ENCODE measurements at places on chromosomes 4 and X.

GRCh38 chrX:55624403-55624802, 1.2 kb downstream of the FOXR2 start:
- no peak overlapping the region for H3K4me3 ChIP-seq
- DNase-seq: no peak
- H3K27ac ChIP-seq: no peak overlapping the region
- no peaks in the 10 kb centered on the region for H3K36me3 ChIP-seq
- H3K27me3 ChIP-seq: no peaks in the 10 kb centered on the region

DNA sequence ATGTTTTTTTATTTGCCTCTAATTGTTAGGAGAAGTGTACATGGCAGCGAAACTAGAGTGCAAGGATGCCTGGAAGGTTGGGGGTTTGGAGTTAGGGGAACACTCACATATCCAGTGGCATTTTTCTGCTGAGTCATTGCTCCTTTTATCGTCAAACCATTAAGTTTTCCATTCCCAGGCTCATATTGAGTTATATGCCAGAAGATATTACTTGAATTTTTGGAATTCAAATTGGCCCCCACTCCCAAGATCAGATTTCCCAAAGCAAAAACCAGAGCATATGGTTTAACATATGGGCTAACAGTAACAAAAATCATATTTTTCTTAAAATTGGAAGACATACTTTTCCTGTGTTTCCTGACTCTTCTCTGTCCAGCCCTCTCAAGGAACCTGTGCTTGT, 152.7 kb downstream of the FSTL5 start:
- no peak overlapping the region for H3K4me3 ChIP-seq
- no peaks in the 10 kb centered on the region for H3K4me1 ChIP-seq
- no peak for DNase-seq
- no peaks in the 10 kb centered on the region for H3K27me3 ChIP-seq

DNA sequence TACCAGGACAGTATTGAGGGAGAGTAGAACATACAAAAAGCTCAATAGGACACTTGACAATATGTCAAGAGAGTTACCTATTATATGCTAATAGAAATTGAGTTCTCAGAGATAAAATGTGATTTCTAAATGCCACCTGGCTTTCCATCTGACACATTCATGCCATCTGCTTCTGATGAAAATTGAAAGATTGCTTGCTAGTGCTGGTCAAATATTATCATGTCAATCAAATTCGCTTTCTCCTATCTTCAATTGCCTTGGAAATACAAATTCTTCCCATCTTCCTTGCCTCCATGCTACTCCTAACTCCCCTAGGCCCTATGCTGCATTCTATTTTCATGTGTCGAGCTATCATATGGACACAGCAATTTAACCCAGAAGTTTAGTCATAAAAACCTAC, 1076.9 kb downstream of the ARAP2 start:
- no peak for DNase-seq
- H3K4me3 ChIP-seq: no peak overlapping the region
- H3K27ac ChIP-seq: no peak overlapping the region
- H3K36me3 ChIP-seq: no peaks in the 10 kb centered on the region

DNA sequence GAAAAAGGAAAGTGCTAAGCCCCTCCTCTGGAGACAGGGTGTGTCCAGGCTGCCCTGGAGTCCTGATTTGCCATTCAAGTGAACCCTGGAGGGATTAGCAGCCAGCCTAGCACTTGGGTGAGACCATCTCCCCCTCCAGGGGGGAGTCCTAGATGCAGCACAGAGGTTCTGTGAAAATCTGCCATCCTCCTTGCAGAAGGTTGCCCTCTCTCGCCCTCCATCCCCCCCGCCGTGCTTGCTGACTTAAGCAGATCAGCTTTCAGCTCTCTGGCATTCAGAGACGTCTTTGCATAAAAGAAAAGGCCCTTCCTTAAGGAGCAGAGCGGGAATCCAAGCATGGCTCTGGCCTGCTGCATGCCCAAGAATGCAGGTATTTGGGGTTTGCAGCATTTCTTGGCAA, 102.1 kb upstream of the SCML1 start:
- DNase-seq: no peak
- H3K4me3 ChIP-seq: no peak overlapping the region
- H3K27me3 ChIP-seq: no peaks in the 10 kb centered on the region
- H3K27ac ChIP-seq: no peak overlapping the region

- no peaks in the 10 kb centered on the region for H3K27me3 ChIP-seq
- no peak overlapping the region for H3K27ac ChIP-seq
- no peak overlapping the region for H3K4me3 ChIP-seq
- H3K4me1 ChIP-seq: no peaks in the 10 kb centered on the region
Measured at GRCh38 chr4:109049926-109050325, 252.5 kb downstream of the COL25A1 start.

- H3K36me3 ChIP-seq: no peaks in the 10 kb centered on the region
- peaks cover 16% of the 10 kb centered on the region for H3K4me1 ChIP-seq
- DNase-seq: no peak
- H3K27me3 ChIP-seq: no peaks in the 10 kb centered on the region
Measured at GRCh38 chrX:139933904-139934303, 1.1 kb upstream of the ATP11C start.

DNA sequence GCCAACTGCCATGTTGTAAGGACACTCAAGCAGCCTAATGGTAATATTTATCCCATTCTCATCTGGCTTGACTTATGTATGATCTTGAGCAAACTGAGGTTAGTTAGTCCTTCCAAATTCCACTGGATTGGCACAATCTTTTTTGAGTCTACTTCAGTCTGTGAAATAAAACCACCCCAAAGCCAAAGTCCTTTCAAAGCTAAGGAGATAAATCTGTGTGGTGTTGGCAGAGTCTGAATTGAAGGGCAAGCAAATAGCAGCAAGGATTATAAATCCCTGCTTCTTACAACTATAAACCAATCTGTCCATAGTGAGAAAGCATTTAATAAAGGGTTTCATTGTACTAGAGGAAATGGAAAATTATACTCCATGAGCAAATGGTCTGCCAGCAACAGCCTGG, 233.9 kb upstream of the GLRA2 start:
- H3K4me3 ChIP-seq: no peak overlapping the region
- H3K4me1 ChIP-seq: no peaks in the 10 kb centered on the region
- no peak for DNase-seq
- no peaks in the 10 kb centered on the region for H3K36me3 ChIP-seq

DNA sequence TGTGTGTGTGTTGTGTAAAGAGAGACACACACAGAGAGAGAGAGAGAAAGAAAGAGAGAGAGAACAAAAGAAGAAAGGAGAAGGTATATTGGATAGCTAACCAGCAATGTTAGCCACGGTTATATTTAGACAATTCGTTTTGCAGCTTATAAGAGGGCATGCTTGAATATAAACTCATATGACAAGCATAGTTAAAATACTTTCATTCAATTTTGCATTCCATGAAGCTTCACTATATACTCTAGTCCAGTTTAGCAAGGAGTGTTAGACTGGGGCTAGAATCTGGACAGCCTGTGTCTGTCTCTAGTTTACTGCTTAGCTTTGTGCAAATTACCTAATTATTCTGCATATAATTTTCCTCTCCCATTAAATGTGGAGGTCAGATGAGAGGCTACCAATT, 525.9 kb upstream of the ZFP42 start:
- no peak for DNase-seq
- no peak overlapping the region for H3K4me3 ChIP-seq
- H3K27ac ChIP-seq: no peak overlapping the region
- H3K27me3 ChIP-seq: no peaks in the 10 kb centered on the region
- no peaks in the 10 kb centered on the region for H3K4me1 ChIP-seq

DNA sequence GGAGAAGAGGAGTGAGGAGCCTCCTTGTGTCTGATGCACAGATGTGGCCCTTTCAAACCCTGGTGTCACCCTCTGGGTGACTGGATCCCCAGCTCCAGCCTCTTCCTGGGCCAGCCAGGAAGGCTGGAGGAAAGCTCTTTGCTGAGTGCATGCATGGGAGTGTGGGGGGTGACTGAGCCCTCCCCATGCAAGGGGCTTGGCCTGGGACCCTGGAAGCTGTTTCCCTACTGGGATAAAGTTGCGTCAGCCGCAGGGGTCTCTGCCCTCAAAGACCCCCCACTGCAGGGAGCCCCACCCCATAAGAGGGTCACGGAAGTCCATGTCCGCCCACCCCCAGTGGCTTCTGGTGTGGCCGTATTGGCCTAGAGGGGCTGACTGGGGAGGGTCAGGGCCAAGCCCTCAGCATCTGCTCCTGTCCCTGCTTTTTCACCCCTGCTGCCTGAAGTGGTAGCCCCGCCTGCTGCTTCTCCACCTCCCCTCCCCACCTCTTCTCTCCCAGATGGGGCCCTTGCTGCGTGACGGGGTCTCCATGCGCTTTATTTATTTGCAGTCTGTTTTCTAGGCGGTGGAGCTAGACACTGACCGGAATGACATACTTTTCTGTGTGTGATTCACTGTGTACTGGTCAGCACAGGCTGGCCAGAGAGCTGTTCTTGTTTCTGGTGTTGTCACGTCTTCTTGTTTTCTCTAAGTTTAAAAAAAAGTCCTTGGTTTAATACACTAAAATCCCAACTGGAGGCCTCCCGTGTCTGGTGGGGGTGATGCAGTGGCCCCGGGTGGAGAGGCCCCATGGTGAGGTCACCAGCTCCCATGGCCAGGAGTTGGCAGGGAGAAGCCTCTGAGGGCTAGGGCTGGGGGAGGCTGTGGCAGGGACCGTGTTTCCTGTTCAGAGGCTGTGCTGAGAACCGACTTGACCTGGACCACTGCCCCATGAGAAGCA, 3.6 kb downstream of the SMIM10L2A start:
- DNase-seq: no peak
- no peak overlapping the region for H3K27ac ChIP-seq
- H3K27me3 ChIP-seq: no peaks in the 10 kb centered on the region
- H3K4me1 ChIP-seq: peaks cover 5% of the 10 kb centered on the region
- no peak overlapping the region for H3K4me3 ChIP-seq
- no peaks in the 10 kb centered on the region for H3K36me3 ChIP-seq

DNA sequence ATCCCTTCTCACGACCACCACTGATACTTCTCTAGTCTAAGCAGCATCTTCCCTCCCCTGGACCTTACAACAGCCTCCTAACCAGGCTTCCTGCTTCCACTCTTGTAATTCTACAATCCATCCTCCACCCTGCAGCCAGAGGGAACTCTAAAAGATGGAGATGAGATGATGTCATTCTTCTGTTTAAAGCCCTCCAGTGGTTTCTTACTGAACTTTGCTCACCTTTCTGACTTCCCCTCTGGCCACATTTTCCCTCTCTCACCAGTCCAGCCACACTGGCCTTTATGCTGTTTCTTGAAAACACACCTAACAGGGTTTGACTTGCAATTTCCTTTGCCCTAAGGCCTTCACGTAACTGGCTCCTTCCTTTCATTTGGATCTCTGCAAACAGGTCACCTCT, 191.4 kb upstream of the NHS start:
- no peaks in the 10 kb centered on the region for H3K36me3 ChIP-seq
- no peaks in the 10 kb centered on the region for H3K4me1 ChIP-seq
- no peaks in the 10 kb centered on the region for H3K27me3 ChIP-seq
- no peak overlapping the region for H3K4me3 ChIP-seq
- DNase-seq: no peak

GRCh38 chr4:122914938-122915337, 7.5 kb downstream of the NUDT6 start:
- DNase-seq: no peak
- H3K27me3 ChIP-seq: no peaks in the 10 kb centered on the region
- no peaks in the 10 kb centered on the region for H3K36me3 ChIP-seq
- H3K4me3 ChIP-seq: no peak overlapping the region
- no peaks in the 10 kb centered on the region for H3K4me1 ChIP-seq

- no peak overlapping the region for H3K4me3 ChIP-seq
- no peak overlapping the region for H3K27ac ChIP-seq
- H3K36me3 ChIP-seq: no peaks in the 10 kb centered on the region
- H3K27me3 ChIP-seq: no peaks in the 10 kb centered on the region
Measured at GRCh38 chr4:85748654-85749053, 273.7 kb downstream of the ARHGAP24 start.

DNA sequence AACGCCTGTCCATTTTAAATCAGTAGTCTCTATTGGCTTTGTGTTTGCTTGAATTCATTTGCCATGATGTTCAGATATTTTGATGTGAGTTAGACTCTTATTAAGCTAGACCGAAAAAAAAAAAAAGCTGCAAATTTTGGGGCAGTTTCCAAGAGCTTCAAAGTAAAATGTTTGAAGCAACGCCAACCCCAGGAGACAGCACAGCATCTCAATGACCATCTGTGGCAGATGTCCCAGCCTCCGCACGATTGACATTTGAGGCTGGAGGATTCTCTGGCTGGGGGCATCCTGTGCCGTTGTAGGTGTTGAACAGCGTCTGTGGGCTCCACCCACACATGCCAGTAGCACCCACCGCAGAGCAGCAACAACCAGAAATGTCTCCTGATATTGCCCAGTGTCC, 17.1 kb upstream of the ARSF start:
- no peaks in the 10 kb centered on the region for H3K4me1 ChIP-seq
- no peak for DNase-seq
- no peaks in the 10 kb centered on the region for H3K36me3 ChIP-seq

- no peaks in the 10 kb centered on the region for H3K27me3 ChIP-seq
- no peaks in the 10 kb centered on the region for H3K36me3 ChIP-seq
- DNase-seq: no peak
- H3K27ac ChIP-seq: no peak overlapping the region
- H3K4me1 ChIP-seq: peaks cover 25% of the 10 kb centered on the region
- no peak overlapping the region for H3K4me3 ChIP-seq
Measured at GRCh38 chr4:145182222-145182621, 1.8 kb upstream of the OTUD4 start.

GRCh38 chr4:26342328-26343037, 21.7 kb downstream of the RBPJ start:
- peaks cover 39% of the 10 kb centered on the region for H3K4me1 ChIP-seq
- DNase-seq: no peak
- H3K27me3 ChIP-seq: no peaks in the 10 kb centered on the region
- H3K4me3 ChIP-seq: no peak overlapping the region
- no peak overlapping the region for H3K27ac ChIP-seq
- H3K36me3 ChIP-seq: no peaks in the 10 kb centered on the region

DNA sequence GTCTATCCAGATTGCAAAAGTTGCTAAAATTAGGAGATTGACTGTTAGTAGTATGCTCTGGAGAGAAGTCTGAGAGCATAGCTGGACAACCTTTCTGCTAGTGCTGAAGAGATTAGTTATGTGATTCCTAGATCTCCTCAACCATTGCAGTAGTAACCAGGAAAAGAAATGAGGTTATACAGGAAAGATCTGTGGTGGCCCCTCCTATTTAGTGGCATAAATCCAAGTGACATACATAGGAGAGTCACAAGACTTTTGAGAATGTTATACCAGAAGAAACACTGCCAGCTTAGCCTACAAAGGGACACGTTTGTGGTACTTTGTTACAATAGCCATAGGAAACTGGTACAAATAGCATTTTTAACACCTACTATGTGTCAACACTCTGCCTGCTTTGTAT, 105.2 kb downstream of the ATP10D start:
- H3K27me3 ChIP-seq: no peaks in the 10 kb centered on the region
- no peaks in the 10 kb centered on the region for H3K36me3 ChIP-seq
- no peak overlapping the region for H3K27ac ChIP-seq
- H3K4me1 ChIP-seq: no peaks in the 10 kb centered on the region
- H3K4me3 ChIP-seq: no peak overlapping the region

DNA sequence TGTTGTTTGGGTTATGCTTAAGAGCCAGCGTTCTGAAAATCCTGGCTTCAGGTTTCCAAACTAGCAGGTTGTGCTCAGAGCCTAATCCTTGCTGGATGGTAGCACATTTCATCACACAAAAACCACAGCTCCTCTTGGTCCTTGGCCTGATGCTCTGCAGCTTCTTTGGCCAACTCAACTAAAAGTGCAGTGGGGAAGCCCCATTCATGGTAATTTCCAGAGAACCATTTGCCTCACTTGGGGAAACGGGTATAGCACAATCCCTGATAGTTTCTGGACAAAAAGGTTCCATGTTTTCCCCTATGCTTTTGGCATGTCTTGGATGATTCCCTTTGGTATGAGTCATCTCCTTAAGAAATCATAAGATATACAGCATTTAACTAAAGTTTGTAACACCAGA, 78.7 kb downstream of the SYNPO2 start:
- no peak overlapping the region for H3K27ac ChIP-seq
- H3K27me3 ChIP-seq: no peaks in the 10 kb centered on the region
- no peak for DNase-seq
- no peaks in the 10 kb centered on the region for H3K36me3 ChIP-seq
- H3K4me1 ChIP-seq: peaks cover 8% of the 10 kb centered on the region

Measured in CD4-positive, alpha-beta memory T cell (primary cell).